ENCODE measurements at places on chromosomes 3 and 15. TPM values are rescaled to one million over a fixed set of nuclear protein-coding genes. Genes with fewer than 3 reads are reported as not detected.

XRN1 gene
- total RNA-seq = 32.8 TPM

REC114 gene
- total RNA-seq = 2.3 TPM

ADAMTSL3 gene
- 0.88 TPM for total RNA-seq

THRB gene
- 0.57 TPM for total RNA-seq

POMGNT2 gene
- total RNA-seq = 22.4 TPM

CCNB2 gene
- 11.2 TPM for total RNA-seq

EPM2AIP1 gene
- 30.7 TPM for total RNA-seq

ATP13A5 gene
- not detected for total RNA-seq

DNA sequence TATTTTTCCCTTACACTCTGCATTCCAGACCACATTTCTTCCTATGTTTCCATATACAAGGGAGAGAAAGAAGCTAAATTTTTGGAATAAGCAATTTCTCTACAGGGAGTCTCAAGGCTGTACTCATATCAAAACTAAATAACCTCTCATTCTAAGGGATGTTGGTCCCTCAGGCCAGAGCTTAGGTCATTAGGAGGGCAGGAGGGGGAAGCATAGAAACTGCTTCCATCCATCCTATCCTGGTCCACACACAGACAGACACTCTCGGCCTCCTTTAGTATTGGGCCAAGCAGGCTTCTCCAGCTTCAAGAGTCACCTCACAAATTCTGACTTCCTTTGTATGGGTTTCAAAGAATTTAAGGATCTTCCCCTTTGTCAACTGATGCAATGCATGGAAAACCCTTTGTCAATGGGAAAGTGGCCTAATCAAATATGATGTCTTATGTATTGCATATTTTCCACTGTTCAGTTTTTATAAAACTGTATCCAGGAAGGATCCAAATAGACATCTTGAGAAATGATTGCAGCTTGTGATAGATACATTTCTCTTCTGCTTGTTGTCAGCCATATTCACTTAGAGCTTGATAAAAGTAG is 140.7 kb upstream of the RARB start:
- no peak overlapping the region for H3K27ac ChIP-seq
- no peak overlapping the region for H3K4me3 ChIP-seq

GRCh38 chr3:98954791-98955604 is 53.5 kb upstream of the DCBLD2 start:
- no peak overlapping the region for H3K4me3 ChIP-seq
- no peaks in the 10 kb centered on the region for H3K36me3 ChIP-seq
- no peaks in the 10 kb centered on the region for H3K27me3 ChIP-seq

DNA sequence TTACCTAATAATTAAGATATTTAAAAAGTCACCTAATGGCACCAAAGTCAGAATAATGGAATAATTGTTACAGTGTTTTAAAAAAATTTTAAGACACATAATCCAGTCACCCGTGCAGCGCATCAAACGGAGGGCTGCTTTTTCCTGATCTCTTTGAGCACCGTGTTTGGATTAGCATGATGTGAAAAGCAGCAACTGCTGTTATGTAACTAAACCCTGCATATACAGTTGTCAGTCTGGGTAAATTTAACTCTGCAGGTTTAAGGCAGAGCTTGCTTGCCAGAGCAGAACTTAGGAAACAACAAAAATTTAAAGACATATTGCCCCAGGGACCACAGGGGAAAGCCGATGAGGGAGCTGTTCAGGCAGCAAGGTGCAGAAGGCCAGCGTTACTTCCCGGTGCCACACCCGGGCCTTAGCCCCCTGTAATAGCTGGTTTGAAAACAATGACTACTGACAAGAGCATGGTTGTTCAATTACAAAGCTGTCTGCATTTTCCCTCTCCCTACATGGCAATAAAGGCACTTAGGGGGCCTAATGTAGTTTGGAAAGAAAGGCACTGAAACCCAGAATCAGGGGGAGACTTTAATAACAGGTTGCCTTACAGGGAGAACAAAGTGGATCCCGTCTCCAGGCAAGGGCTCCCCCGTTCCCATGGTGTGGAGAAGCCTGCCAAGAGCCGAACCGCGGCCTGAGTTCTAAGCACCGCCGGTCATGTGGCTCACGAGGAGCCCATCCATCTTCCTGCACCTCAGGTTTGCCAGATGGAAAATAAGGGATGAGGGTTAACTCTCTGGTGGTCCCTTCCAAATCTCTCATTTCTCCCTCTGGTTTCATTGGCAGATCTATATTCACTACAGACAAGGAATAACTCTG is 32.2 kb downstream of the RORA start:
- H3K4me3 ChIP-seq = no peak overlapping the region
- no peak overlapping the region for H3K27ac ChIP-seq
- H3K36me3 ChIP-seq = no peaks in the 10 kb centered on the region
- peaks cover 29% of the 10 kb centered on the region for H3K27me3 ChIP-seq

DNA sequence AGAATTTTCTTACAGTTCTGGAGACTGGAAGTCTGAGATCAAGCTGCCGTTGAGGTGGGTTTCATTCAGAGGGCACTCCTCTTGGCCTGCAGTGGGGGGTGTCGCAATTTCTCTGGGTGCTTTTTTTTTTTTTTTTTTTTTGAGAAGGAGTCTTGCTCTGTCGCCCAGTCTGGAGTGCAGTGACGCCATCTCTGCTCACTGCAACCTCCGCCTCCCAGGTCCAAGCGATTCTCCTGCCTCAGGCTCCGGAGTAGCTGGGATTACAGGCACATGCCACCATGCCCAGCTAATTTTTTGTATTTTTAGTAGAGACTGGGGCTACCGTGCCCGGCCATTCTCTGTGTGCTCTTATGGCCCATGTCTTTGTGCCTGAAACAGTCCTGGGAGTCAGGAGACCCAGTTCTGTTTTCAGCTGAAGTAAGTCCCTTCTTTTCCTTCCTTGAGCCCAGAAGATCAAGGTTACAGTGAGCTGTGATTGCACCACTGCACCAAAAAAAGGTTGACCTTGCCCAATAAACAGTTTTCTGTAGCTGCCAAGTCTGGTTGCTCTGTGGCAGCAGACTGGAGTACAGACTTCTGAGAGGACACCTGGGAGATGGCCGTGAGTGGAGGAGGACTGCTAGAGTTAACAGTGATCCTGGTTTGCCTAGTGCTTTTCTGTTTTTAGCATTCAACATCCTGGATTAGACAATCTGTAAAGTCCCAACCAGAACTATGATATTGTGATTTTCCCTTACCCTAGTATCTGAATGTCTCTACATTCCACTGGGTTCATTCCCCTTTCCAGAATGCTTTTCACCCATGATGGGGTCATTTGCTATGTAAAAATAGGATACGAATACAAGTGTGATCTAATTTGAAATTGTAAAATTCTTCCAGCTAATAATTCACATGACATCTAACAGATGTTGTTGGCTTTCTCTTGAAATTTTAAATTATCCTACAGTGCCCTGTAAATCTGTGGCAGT is 76.6 kb upstream of the RNF7 start:
- H3K4me1 ChIP-seq = peaks cover 9% of the 10 kb centered on the region
- no peak overlapping the region for H3K4me3 ChIP-seq
- H3K27me3 ChIP-seq = no peaks in the 10 kb centered on the region
- DNase-seq = no peak
- H3K27ac ChIP-seq = no peak overlapping the region

DNA sequence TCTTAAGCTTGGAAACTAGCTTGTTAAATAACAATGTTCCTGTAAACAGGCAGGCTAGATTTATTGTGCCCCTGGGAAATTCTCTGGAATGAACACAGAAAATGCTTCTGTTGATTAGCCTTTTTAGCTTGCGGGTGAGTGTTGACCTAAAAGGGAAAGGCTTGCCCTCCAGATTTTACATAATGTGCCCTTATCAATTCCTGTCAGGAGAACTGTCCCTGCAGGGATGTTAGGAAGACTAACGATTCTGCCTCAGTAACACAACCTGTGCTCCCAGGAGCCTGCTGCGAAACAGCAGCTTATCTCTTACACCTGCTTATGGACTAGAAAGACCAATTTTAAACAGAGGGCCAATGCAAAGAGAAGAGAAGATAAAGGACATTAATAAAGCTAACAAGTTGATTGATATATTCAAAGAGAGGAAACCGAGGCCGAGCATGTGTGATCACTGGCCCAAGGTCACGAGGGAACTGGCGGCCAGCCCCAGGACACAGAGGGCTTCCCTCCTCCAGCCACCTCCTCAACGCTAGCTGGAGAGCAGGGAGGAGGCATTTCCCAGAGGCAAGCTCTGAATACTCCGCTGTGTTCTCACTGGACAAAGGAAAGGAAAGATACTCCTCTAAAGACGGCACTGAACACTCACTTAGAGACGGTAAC is 48.4 kb upstream of the TJP1 start:
- no peaks in the 10 kb centered on the region for H3K36me3 ChIP-seq
- peaks cover 47% of the 10 kb centered on the region for H3K4me1 ChIP-seq
- peak overlapping the region; percentile 83 for H3K27ac ChIP-seq
- H3K27me3 ChIP-seq = no peaks in the 10 kb centered on the region
- DNase-seq = peak; percentile 32

DNA sequence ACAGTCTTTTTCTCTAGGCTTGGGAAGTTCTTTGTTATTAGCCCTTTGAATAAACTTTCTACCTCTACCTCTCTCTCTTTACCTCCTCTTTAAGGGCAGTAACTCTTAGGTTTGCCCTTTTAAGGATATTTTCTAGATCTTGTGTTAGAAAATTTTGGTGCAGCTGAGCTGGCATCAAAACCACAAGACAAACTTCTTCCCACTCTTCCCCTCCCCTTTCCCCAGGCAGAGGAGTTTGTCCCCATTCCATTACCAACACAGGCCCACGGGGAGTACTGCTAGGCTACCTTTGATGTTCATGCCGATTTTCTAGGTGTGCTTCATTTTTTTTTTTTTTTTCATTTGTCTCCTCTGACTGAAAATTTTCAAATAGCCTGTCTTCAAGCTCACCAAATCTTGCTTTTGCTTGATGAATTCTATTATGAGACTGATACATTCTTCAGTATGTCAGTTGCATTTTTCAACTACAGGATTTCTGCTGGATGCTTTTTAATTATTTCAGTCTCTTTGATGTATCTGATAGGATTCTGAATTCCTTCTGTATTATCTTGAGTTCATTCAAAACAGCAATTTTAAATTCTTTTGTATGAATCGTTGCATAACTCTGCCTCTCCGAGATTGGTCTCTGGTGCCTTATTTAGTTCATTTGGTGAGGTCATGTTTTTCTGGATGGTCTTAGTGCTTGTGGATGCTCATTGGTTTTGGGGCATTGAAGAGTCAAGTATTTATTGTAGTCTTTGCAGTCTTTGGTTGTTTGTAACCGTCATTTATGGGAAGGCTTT is 112.0 kb downstream of the UBE2E2 start:
- H3K36me3 ChIP-seq = no peaks in the 10 kb centered on the region
- no peak overlapping the region for H3K27ac ChIP-seq
- DNase-seq = peak; percentile 6
- H3K4me1 ChIP-seq = no peaks in the 10 kb centered on the region

- DNase-seq = peak; percentile 38
- H3K27ac ChIP-seq = no peak overlapping the region
- H3K27me3 ChIP-seq = no peaks in the 10 kb centered on the region
- no peaks in the 10 kb centered on the region for H3K36me3 ChIP-seq
- H3K4me3 ChIP-seq = no peak overlapping the region
Observed at GRCh38 chr3:20458994-20459716, 273.1 kb upstream of the SGO1 start.

GRCh38 chr3:112689385-112689784 is 48.4 kb upstream of the CCDC80 start:
- no peak for DNase-seq
- H3K4me1 ChIP-seq = no peaks in the 10 kb centered on the region
- H3K27ac ChIP-seq = no peak overlapping the region
- H3K4me3 ChIP-seq = no peak overlapping the region
- no peaks in the 10 kb centered on the region for H3K27me3 ChIP-seq

DNA sequence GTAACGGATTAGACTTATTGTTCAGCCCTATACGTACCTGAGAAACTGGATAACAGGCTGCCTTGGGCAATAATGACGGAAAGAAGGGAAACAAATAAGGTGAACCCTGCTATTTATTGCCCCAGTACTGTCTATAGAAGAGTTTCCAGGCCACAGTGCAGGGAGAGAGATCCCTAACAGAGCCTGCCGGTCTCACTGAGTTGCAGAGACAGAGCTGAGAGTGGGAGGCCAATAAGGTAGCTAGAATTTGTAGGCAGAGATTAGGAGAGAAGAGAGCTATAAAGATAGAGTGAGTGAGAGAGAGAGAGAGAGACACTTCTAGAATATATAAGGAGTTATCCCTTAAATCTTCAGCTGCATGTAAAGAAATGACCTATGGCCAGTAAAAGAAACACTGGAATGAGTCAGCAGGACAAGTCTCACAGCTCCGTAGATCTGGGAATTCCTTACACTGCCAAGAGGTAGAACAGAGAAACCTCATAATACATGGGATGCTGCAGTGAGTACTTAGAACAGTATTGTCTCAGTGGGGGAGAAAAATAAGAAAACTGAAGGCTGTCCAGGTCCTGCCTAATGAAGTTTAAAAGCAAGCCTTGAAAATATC is 51.8 kb downstream of the ST3GAL6 start:
- no peak for DNase-seq
- no peak overlapping the region for H3K4me3 ChIP-seq
- no peaks in the 10 kb centered on the region for H3K4me1 ChIP-seq
- peaks cover 41% of the 10 kb centered on the region for H3K36me3 ChIP-seq
- H3K27ac ChIP-seq = peak overlapping the region; percentile 48

- H3K4me1 ChIP-seq = peaks cover 73% of the 10 kb centered on the region
- H3K36me3 ChIP-seq = no peaks in the 10 kb centered on the region
- peak overlapping the region; percentile 85 for H3K27ac ChIP-seq
- no peak for DNase-seq
- H3K4me3 ChIP-seq = no peak overlapping the region
Observed at GRCh38 chr3:184630861-184631471, 69.4 kb downstream of the EPHB3 start.

DNA sequence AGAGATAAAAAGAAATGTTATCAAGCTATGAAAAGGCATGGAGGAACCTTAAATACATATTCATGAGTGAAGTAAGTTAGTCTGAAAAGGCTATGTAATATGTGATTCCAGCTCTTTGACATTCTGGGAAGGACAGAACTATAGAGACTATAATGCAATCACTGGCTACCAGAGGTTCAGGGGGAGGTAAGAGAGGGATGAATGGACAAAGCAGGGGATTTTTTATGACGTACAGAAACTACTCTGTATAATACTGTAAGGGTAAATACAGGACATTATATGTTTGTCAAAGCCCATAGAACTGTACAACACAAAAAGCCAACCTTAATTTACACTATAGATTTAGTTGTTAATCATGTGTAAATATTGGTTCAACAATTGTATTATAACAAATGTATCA is 46.1 kb downstream of the MCTP2 start:
- no peak overlapping the region for H3K27ac ChIP-seq
- no peaks in the 10 kb centered on the region for H3K4me1 ChIP-seq
- no peak overlapping the region for H3K4me3 ChIP-seq
- no peaks in the 10 kb centered on the region for H3K27me3 ChIP-seq
- DNase-seq = no peak
- no peaks in the 10 kb centered on the region for H3K36me3 ChIP-seq

Data from cardiac muscle cell (in vitro differentiated cells and primary cell).